ENCODE measurements at places on chromosomes 2 and 18.

DNA sequence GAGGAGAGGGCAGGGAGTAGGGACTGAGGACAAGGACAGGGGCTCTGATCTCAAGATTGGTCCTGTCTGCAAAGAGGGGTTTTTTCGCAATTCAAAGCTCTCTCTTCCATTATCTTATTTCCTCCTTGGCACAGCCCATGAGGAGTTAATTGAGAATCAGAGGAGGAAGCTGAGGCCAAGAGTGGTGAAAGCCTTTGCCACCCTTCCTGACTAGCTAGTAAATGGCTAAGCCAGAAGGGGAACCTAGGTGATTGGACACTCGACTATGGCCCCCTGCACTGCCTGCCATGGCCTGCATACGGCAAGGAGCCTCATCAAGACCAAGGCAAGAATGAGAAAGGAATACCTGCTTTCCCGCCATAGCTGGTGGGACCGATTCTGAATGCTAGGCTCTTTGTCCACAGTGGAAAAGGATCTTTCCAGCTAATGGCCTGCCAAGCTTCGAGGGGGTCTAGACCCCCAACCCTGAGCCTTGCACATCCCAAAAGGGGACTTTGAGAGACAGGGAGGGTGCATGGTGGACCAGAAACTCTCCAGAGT, 237.9 kb downstream of the HAUS1 start:
- no peak for DNase-seq

DNA sequence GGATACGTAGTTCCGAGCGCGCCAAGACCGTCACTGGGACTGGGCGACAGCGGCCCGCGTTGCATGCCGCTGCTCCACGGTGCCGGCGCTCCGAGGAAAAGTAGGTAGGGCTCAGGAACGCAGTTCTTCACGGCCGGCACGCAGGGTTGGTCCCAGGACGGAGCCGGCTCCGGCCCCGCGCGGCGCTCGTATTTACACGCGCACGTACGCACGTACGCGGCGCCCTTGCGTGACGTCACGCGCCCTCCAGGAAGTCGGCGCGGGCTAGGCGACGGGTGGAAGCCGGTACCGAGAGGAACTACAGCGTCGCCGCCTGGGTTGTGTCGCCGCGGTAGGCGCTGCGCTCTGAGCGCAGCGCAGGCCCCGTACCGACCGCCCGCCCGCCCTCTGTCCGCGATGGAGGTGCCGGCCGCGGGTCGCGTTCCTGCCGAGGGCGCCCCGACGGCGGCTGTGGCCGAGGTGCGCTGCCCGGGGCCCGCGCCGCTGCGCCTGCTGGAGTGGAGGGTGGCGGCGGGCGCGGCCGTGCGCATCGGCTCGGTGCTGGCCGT, at the start of gene CTDP1:
CTDP1 (plus strand) TSS at position 252 of the 548 bp plus-strand sequence; CDS start at position 397, 145 bp downstream.
- DNase-seq, result no peak

DNA sequence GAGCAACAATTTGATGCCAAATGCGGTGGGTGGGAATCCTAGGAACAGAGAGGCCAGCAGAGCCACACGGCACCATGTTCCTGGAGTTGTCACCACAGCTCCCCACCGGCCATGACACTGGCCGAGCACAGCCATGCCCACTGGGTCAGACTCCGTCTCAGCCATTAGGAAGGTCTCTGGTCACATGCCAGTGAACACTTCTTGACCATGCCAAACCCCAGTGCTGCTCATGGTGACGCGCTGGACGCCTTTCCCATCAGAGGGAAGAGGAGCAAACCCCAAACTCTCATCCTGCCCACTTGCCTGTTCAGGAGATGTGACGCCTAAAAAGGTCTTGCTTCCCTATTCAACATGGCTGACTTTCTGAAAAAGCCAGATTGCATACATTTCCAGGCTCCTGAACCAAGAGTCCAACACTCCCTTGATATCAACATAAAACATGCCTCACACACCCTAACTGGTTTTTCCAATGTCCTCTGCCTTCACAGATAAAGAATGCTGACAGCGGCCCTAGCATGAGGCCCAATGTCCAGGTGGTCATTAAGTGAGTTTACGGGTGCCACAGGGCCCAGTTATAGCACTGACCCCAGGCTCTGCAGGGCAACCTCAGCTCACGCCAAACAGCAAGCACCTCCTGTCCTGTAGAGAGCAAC, 31.9 kb downstream of the TFCP2L1 start:
- no peak for DNase-seq

DNA sequence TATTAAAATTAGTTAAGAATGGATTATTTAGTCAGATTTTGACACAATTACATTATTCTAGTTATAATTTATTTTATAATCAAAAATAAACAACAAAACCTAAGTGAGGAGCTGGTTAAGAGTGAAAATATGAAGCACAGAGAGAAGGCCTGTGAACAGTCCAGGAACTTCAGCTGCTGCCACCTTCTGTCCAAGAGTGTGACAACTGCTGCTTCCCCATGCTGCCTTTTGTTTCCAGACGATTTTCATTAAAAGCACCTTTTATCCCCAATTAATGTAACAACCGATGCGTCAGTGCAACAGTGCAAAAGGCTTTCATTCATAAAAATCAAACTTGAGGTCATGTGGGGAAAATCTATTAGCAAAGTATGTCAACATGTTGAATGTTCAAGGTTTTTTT, 363.6 kb downstream of the CTNNA2 start:
- no peak for DNase-seq

DNA sequence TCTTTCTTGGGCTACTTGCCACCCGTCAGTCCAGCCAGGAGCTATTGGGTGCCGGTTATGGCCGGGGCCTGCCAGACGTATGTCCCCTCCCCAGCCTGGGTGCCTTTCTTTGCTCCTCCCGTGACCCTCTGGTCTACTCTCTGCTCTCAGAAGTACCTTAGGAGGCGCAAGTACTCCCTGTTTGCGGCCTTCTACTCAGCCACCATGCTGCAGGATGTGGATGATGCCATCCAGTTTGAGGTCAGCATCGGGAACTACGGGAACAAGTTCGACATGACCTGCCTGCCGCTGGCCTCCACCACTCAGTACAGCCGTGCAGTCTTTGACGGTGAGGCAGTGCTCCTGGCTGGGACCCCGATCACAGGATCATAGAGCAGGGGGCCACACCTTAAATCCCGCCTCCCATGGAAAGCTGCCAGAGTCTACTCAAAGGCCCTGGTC, 99.5 kb downstream of the DYSF start:
- DNase-seq, result no peak

DNA sequence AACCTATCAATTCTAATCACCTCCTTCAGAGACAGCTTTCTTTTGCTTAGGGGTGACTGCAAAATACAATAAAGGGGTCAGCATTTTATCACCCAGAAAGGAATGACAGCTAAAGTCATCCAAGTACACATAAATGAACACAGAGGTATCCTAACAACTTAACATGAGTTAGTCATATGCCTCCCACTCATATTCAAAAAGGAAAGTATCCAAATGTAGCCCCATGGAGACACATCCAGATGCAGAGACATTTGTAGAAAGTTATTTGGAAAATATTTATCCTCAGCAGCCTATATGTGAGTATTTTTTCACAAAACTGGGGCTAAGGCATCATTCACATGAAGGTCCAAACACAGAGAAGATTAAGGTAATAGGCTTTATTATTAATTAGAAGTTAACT, 1579.7 kb upstream of the SLC39A10 start:
- no peak for DNase-seq

GRCh38 chr2:45640576-45640975, 10.9 kb upstream of the PRKCE start:
- no peak for DNase-seq

- DNase-seq, result peak; percentile 53
These were observed 136.1 kb downstream of the GCA start for GRCh38 chr2:162480067-162480466.

DNA sequence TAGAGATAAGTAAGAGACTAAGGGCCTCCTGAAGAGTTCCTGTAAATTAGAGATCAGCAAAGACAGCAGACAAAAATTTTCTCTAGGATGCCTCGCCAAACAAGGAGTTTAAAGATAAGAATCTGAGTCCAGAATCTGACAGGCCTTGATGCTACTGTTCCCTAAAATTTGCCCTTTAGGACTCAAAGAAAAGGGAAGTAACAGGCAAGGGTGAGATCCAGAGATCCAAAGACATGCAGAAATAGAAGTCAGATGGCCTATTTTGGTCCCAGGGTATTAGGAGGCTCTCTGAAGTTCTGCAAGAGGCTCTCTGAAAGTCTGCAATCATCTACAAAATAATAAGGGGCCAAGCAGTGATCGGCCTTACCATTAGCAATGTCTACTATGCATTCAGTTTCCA, 33.0 kb downstream of the GALNT5 start:
- DNase-seq, result no peak

- DNase-seq, result no peak
These were observed 634 bp downstream of the SPATS2L start for GRCh38 chr2:200306931-200307723.

DNA sequence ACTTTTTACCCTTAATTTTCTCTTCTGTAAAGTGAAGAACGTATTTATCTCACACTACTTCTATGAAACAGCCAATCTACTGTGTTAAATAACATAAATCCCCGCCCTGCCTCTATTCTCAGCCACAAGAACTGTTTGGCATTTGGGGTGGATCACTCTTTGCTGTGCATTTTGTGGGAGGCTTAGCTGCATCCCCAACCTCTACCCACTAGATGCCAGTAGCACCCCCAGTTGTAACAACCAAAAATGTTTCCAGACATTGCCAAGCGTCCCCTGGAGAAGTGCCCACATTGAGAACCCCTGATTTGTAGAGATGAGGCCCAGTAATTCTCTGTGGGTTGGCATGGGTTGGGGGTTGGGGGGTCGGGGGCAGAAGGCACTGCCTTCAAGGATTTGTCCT, 94.7 kb upstream of the BOD1L2 start:
- no peak for DNase-seq

GRCh38 chr2:98776136-98776535, 45.2 kb upstream of the MGAT4A start:
- DNase-seq, result no peak

DNA sequence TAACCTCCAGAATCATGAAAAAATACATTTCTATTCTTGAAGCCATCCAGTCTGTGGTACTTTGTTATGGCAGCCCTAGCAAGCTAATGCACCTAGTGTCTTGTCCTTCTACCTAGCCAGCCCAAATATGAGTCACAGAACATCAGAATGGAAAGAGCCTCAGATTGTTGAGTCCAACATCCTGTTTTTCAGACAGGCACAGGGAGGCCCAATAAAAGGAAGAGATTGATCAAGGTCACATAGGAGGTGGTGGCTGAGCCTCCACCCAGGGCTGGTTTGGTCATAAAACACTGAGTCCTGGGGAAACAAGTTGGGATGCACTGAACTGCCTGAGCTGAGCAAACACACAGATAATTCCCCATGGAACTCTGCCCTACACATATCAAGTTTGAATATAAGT, 195.5 kb downstream of the TTC32 start:
- DNase-seq, result no peak

DNA sequence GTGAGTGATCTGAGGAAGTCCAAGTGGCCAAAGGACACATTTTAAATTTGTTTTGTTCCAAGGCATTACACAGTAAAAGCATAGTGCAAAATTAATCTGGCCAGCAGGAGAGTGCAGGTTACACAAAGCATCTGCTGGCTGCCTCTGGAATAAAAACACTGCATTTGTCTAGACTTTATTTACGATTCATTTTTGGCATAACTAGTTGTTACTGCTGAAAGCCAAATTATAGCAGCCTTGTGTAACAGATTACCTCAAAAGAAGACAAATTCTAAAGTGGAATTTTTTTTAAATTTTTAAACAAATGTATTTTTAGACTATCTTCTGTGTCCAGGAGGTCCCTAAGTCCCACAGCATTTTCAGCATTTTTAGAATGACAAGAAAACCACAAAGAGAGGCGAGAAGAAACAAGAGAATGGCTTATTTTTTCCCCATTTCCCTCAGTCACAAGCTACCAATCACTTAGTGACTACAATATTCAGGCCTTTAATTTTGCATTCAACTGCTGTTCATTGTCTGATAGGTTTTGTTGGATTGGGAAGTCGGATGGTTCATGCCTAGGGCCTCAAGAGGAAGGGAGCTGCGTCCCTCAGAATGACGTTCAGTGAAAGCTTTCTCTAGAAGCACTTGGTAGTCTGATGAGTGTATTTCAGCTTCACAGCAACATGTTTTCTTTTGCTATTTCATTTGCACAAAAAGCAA, 46.0 kb downstream of the TMEFF2 start:
- no peak for DNase-seq

GRCh38 chr2:241895712-241896641, 26.4 kb downstream of the RTP5 start:
- no peak for DNase-seq

GRCh38 chr2:201746551-201746950, 34.2 kb downstream of the ALS2 start:
- DNase-seq, result no peak

- DNase-seq, result no peak
These were observed 139.0 kb upstream of the HS6ST1 start for GRCh38 chr2:128457716-128458115.

DNA sequence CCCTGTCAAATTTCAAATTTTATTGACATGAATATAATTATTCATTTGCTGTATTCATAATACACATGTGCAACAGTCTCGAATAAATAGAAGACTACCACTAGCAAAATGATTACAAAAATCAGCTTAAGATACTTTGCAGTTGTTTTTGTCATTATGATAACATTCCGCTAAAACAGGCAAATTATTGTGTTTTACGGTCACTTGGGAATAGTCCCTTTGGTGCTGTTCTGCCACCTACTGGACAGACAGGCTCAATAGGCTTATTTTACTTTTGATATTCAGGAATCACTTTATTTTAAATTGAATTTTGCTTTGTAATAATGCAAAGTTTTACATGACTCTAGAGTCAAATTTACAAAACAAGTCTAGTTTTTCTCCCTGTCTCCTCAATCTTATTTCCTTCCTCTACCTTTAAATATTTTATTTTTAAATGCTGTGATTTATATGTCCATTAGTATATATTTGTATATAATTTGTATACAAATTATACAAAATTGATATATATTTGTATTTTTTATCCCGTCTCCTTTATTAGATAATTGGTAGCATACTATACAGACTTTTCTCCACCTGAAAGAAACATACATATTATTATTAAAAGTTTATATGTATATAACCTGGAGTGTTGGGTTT, 456.3 kb downstream of the DLGAP1 start:
- DNase-seq, result no peak

- DNase-seq, result no peak
These were observed 3.0 kb downstream of the OSR1 start for GRCh38 chr2:19355416-19355821.

- no peak for DNase-seq
These were observed 165.6 kb downstream of the TMEFF2 start for GRCh38 chr2:192029089-192029488.

DNA sequence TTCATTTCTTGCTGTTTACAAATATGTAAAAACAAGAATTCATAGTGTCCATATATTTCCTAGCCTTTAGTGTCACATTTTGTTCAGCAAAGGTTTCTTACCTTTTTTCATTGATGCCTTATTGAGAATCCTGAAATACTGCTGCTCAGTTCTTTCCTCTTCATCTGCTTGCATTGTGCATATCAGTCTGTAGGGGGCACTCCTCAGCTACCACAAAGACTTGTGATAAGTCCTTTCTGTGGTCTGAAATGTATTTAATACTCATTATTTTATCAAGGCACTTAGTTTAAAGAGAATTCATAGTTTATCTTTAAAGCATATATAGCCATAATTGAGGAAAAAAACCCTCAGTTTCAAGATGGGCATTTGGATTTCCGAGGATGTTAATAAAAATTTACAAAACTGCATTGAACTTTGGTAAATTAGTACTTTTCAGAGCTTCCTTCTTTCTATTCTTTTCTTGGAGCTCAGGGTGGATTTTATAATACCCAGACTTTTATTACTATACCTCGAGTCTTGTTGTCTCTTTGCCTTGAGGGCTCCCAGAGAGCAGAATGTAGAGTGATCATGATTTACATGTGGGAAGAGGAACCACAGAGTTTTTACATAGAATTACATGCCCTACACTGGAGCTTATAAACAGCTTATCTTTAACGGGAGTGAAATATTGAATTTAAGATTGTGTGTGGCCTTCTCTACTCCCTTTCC, 570.1 kb downstream of the PLCL1 start:
- DNase-seq, result peak; percentile 38

Data from HS-5 (cell line).